Fibroblast of villous mesenchyme (primary cell): ENCODE measurements at places on chromosomes 3 and 15. TPM values are rescaled to one million over a fixed set of nuclear protein-coding genes. Genes with fewer than 3 reads are reported as not detected.

The PP2D1 gene
- total RNA-seq: not detected in 2 replicates

The ZNF662 gene
- 3.5 and 3.9 TPM in 2 replicates for total RNA-seq

The MEGF11 gene
- total RNA-seq: under 0.01 TPM in 1 of 2 replicates, not detected in the other

The MB21D2 gene
- 21.6 and 25.0 TPM in 2 replicates for total RNA-seq

The NCBP2 gene
- total RNA-seq: 41.2 and 57.9 TPM in 2 replicates

The SKOR1 gene
- 0.32 TPM in 1 of 2 replicates, not detected in the other for total RNA-seq

The GALNT15 gene
- 4.7 and 8.4 TPM in 2 replicates for total RNA-seq

The QTRT2 gene
- 20.3 and 22.9 TPM in 2 replicates for total RNA-seq

The SLC22A13 gene
- total RNA-seq: 0.32 and 0.43 TPM in 2 replicates

The PLSCR2 gene
- total RNA-seq: 0.43 TPM in 1 of 2 replicates, not detected in the other

The TRPC1 gene
- 30.6 and 33.2 TPM in 2 replicates for total RNA-seq

The PLA2G4D gene
- total RNA-seq: not detected in 2 replicates

The C3orf49 gene
- not detected in 2 replicates for total RNA-seq

The CD200 gene
- total RNA-seq: 1.3 TPM in 2 replicates

The RBPMS2 gene
- total RNA-seq: under 0.01 TPM in 1 of 2 replicates, not detected in the other

The TRH gene
- not detected in 2 replicates for total RNA-seq

The NR1I2 gene
- total RNA-seq: under 0.01 TPM in 2 replicates
